ENCODE measurements at places on chromosomes 4 and X. TPM values are rescaled to one million over a fixed set of nuclear protein-coding genes. Genes with fewer than 3 reads are reported as not detected.

PAK3 gene
- 0.64 TPM for total RNA-seq

DNA sequence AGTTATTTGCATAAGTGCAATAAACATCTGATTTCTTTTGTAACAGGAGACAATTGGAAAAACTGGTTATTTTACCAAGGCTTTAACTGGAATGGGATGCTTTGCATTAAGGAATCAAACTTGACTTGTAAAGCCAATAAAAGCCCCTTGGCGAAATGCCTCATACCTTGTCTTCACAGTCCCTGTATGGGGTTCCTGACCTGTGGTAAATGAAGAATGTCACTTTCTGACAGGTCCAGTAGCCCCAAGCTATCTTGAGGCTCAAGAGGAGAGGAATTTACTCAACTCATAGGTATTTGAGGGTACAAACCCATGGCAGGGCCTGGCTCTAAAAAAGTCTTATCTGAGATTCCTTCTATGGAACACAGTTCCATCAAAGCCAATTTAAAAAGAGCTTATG is 78.0 kb downstream of the ACOX3 start:
- DNase-seq, result no peak

GRCh38 chrX:118807151-118808017 is 16.2 kb upstream of the ZCCHC12 start:
- peak; percentile 56 for DNase-seq

GSX2 gene
- total RNA-seq, result not detected

HEPH gene
- not detected for total RNA-seq

DNA sequence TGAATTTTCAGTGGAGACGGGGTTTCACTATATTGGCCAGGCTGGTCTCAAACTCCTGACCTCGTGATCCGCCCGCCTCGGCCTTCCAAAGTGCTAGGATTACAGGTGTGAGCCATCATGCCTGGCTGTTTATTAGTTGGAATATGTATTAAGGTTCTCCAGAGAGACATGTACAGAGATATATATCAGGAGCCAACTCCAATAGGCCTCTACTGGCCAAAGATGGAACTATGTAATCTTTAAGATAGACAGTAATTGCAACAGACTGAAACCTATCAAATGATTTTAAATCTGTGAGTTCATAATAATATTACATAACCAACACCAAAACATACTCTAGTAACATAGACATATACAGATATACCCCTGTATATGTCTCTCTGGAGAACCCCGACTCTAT is 5.8 kb upstream of the DMP1 start:
- DNase-seq, result no peak

GRCh38 chr4:27178061-27178460 is 317.4 kb downstream of the STIM2 start:
- no peak for DNase-seq

CSAG1 gene
- total RNA-seq, result not detected

SPANXA1 gene
- not detected for total RNA-seq

DNA sequence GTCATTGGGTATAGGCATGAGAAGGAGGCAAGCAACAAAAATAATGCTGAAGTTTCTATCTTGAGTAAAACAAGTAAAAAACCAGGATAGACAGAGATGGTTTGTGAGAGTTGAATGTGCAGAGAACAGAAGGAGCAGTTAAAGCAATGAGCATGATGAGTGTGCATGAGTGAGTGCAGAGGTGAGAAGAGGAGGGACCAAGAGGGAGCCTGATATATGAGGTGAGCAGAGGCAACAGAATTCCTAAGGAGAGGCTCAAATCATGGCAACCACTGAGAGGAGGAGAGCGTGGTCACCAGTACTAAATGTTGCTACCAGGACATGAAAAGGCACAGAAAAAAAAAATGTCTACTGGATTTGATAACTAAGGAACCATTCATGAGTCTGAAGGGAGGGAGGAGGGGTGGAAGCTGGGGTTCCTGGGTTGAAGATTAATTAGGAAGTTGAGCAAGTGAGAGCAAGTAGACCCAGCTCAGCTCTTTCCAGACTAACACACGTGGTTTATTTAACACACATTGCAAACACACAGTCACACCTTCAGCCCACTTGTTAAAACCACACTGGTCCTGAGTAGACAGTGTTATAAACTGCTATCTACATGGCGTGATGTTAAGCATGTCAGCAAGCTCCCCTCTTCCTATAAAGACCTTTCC is 69.0 kb upstream of the IQCM start:
- DNase-seq, result no peak

TGIF2LX gene
- total RNA-seq, result not detected

GRCh38 chr4:112854420-112854819 is 195.0 kb upstream of the ANK2 start:
- DNase-seq, result no peak

DNA sequence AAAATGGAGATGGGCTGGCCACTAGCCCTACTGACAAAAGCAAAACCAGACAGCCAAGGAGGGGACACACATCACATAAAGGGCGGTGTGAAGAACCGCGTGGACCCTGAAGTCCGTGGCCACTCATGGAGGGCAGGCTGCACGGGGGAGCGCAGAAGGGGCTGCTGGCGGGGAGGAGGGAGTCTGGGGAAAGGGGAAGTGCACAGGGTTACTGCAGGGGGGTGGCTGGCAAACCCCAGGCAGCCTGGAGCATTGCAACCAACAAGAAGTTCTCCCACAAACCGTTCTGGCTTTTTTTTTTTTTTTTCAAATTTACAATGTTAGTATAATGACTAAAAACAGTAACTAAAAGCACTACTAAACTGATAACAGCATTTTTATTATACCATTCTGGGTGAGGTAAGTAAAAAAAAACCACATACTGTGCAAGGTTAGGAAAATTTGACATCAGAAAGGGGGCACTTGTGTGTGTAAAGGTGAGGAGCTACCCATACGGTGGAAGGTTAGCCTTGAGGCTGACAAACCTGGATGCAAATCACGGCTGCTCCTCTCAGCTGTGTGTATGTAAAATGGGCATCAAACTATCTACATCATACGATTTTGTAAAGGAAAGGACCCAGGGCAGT is 87.1 kb downstream of the TSPAN5 start:
- no peak for DNase-seq

HSFX1 gene
- 0.10 TPM for total RNA-seq

DNA sequence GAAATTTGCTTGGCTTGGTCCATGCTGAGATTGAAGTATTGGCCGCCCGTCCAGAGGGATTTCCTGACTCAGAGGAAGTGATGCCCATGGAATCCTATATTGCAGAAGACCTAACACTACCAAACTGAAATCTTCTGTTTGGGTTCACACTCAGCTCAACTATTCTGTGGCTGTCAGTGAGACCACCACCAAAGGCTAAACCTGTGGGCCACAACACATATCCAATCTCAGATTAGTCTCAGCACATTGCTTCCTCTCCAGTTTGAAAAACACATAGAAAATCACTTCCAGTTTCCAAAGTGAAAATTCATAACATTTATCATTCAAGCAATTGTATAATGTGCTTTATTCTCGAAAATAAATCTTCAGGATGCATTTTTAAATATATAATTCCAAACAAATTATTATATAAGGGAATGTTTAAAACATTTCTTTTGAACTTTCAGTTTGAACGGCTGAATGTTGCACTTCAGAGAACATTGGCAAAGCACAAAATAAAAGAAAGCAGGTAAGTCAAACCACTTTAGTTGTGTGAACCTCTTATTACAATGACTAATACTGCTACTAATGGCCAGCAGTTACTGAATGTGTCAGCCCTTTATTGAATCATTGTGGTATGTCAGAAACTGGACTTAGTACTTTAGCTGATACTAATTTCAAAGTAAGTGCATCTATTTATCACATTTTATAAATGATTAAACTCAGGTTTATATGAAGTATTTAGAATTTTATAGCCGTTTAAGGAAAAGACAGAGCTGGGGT is 37.0 kb downstream of the GUCY1A1 start:
- DNase-seq, result no peak

- DNase-seq, result no peak
Observed at GRCh38 chr4:183961795-183962194, 56.7 kb downstream of the STOX2 start.

GRCh38 chr4:59200992-59201391 is 1999.1 kb upstream of the ADGRL3 start:
- DNase-seq, result no peak
